ENCODE measurements at places on chromosomes 2 and 18.

DNA sequence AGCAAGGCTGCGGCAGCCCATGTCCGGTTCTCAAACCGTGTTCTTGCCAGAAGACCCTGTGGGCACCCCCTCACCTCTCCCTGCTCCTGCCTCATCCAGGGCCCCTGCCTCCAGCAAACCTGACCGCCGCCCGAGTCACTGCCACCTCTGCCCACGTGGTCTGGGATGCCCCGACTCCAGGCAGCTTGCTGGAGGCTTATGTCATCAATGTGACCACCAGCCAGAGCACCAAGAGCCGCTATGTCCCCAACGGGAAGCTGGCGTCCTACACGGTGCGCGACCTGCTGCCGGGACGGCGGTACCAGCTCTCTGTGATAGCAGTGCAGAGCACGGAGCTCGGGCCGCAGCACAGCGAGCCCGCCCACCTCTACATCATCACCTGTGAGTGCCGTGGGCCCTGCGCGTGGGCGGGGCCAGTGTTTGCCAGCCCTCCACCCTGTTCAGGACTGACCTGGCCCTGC, 32.2 kb downstream of the MTERF4 start:
- no peak for DNase-seq

GRCh38 chr2:54074606-54075341, 40.6 kb upstream of the ACYP2 start:
- DNase-seq, result peak; percentile 52

DNA sequence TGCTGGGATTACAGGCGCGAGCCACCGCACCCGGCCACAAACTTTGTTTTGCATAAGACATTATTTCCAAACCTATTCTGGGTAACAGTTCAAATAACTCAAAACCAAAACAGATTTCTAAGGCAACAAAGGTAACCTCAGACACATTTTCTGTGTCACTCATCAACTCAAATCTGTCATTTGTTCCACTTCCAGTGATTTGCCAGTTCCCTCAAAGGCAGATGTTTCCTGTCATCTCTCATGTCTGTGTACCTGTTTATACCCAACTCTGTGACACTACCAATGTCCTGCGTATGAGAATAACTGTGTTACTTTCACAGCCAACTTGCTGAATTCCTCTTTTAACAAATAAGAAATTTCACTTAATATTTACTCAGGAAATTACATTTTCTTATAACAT, 54.4 kb downstream of the SCN3A start:
- no peak for DNase-seq

- peak; percentile 19 for DNase-seq
Observed at GRCh38 chr2:45269149-45269793, 260.0 kb upstream of the SIX2 start.

GRCh38 chr18:3525870-3526420, 76.0 kb downstream of the TGIF1 start:
- DNase-seq, result peak; percentile 48

GRCh38 chr2:120442923-120443571, 97.1 kb downstream of the INHBB start:
- no peak for DNase-seq

GRCh38 chr2:127256866-127257265, 36.8 kb upstream of the CYP27C1 start:
- DNase-seq, result no peak

DNA sequence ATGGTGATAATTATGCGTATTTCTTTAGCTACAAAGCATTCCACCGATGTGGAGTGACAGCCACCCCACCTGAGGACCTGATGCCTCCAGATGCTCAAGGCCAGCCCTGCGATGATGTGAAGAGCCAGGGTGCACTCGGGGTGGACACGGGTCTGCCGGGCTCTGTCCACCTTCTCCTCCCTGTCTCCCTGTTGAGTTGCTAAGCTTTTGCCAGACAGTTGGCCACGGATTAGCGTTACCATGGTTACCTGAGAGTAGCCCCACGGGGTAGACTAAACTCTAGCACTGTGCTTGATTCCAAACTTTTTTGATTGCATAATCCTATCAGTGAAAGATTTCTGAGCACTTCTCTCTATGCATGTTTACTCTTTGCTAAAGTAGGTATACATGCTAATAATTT, 86.2 kb downstream of the SMIM21 start:
- no peak for DNase-seq

DNA sequence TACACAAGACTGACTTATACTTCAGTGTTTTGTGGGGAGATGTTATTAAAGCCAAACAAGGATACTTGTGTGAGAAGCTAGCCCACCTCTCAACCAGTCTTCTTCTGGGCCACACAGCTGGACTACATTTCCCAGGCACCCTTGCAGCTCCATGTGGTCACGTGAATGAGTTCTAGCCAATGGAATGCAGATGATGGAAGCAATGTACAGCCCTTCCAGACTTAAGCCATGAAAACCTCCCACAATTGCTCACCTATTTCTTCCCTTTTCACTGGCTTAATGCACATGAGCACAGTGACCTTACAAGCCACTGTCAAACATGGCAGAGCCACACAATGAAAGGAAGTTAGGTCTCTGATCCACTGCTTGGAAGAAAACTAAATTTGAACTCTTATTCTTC, 20.4 kb upstream of the FEZ2 start:
- peak; percentile 75 for DNase-seq

DNA sequence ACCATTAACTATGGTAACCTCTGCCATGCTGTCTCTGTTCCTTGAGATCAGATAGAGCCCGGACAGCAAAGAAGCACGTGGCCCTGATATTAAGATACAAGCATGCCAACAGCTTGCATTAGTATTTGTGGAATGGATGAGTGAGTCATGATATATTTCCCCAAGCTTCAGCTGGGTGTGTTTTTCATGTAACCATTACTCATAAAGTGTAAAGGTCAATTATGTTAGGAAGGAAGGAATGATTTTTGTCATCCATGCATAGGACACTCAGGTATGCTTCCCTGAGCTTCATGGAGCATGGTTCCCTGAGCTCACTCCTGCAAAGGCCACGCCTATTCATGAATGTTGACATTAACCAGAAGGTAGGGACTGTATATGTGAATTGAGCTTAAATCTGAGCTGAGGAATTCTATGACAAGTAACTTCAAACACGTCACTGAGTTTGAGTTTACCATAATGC, 74.6 kb downstream of the ARL4C start:
- peak; percentile 94 for DNase-seq

- no peak for DNase-seq
Observed at GRCh38 chr2:237715459-237715947, 83.1 kb upstream of the RBM44 start.

GRCh38 chr2:68692511-68692910, 42.1 kb upstream of the ARHGAP25 start:
- no peak for DNase-seq

DNA sequence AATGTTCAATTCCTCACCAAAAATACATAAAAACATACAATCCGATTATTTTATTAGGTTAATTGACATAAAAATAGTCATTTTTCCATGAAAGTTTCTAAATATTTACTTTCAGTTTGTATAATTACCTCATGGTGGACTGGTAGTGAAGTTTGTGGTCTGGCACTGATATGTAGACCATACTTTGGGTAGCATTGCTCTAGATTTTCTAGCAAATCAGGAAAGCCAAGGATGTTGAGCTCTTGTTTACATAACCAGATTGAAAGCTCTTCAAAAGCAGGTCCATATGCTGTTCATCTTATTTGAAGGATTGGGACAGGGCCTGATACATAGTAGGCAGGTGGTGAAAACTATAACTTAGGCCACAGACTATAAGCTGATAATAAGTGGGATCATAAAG, 61.8 kb downstream of the COMMD1 start:
- no peak for DNase-seq

GRCh38 chr2:110644357-110644756, 33.5 kb downstream of the BUB1 start:
- DNase-seq, result no peak

- DNase-seq, result no peak
Observed at GRCh38 chr2:178275600-178275999, 81.3 kb downstream of the OSBPL6 start.

GRCh38 chr2:39202639-39203369, 41.0 kb downstream of the CDKL4 start:
- no peak for DNase-seq

- DNase-seq, result peak; percentile 76
Observed at GRCh38 chr18:2411381-2411960, 159.8 kb downstream of the METTL4 start.

DNA sequence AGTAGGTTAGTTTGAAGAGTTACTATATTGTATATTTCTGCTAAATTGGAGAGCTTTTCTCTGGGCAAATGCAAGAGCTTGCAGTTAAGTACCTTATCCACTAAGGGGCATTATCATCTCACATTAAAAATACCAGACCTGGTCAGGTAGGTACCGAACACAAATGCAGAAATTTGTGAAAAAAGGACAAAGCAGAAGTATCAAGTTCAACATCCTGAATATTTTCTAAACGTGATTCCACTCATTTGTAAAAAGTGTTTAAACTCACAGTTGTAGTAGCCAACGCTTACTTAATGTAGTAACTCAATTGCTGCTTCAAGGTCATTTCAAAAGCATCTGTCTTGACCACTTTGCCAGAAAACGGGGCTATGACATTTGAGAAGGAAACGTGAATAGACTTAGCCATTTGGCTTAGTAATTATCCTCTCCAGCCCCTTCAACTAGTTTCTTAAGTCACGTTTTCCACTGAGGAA, 52.1 kb downstream of the CYRIA start:
- DNase-seq, result no peak

GRCh38 chr2:144233317-144233716, 286.6 kb downstream of the ZEB2 start:
- DNase-seq, result no peak

GRCh38 chr2:25032094-25032493, 9.8 kb upstream of the EFR3B start:
- DNase-seq, result peak; percentile 23

DNA sequence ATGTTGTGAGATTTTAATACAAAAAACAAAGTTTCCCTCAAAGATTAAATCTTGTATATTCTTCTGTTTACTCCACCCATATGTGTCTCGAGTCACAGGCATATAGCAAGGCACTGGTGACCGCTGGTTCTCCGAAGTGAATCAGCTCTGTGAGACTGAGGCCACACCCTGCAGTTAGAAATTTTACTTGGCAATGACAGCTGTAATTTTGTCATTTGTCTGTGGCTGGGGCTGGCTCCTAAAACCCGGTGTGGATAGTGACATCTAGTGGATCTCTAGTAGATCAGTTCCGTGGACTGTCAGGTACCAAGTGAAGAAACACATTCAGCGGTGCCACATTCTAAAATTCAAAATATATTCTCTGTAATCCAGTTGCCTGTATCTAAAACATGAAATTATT, 278.0 kb downstream of the NEDD4L start:
- DNase-seq, result peak; percentile 87

DNA sequence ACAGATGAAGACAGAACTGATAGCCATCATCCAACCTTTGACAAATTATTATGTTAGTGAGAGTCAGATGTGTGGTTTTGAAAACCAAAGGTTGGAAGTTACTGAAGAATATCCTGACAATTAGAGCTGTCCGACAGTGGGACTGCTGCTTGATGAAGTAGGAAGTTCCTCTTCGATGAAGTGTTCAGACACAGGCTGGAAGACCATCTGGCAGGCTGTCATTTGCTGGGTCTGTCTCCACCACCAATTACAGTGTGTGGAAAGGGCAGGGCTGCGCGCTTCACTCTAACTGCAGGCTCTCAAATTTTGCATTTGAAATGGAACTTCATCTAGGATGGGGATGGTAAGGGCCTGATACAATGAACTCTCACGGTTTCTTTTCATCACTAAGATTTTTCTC, 313.8 kb downstream of the PIK3C3 start:
- no peak for DNase-seq

DNA sequence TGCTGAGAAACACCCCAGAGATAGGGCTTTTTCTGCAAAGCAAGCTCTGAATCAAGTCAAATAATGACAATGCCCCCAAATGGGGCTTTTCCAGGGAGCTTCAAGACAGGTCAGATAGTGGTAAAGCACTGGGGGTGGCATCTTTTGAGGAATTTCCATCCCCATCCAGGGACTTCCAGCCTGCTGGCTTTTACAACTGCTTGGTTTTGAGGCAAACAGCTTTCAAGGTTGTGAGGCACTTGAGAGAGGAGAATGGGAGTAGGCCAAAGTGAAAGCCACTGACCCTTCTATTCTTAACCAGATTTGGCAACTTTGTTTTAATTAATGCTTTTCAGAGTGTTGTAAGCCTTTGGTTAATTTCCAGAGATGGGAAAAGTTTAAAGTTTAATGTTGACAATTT, 762.0 kb upstream of the POU3F3 start:
- DNase-seq, result no peak

DNA sequence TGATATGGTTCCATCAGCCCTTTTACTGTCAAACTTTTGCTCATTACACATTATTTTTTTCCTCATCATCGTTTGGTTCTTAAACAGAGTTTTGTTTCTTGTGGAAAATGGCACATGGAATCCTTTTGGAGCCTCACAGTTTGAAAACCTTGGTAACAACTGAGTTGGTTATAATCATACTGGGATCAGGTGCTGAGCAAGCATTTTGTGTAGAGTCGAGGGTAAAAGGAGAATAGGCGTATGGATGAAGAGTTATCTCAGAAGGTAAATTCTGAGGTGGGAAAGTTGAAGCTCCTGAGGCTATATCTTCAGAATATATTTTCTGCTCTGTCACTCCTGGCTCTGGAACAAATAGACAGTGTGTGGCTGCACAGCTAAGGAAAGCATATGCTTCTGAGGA, 274.0 kb upstream of the DSEL start:
- DNase-seq, result no peak

DNA sequence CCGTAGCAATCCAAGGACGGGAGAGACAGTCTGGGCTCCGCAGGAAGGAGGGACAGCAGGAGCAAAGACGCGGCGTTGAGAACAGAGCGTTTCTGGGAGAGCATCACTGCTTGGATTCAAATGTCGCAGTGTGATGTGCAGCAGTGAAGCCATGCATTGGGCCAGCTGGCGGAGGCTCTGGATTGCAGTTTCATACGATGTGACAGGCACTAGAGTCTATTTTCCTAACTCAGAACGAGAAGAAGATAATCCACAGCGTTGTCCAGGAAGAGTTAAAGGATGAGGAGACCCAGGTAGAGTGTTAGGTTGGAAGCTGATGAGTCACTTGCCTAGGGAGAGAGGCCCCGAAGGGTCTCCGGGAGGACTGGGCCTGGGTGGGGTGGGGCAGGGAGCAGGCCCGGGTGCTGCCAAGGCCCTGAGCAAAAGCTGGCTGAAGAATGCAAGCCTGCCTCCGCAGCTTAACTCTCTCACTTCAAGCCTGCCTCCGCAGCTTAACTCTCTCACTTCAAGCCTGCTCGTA, 17.7 kb upstream of the SEMA4C start:
- no peak for DNase-seq

Data from fibroblast of skin of right biceps (primary cell).